CD4-positive, CD25-positive, alpha-beta regulatory T cell (primary cell): ENCODE measurements at places on chromosomes 1 and 21.

- no peak for DNase-seq
Observed at GRCh38 chr1:48540587-48540986, 68.6 kb upstream of the SPATA6 start.

GRCh38 chr21:34743831-34744230, 75.0 kb downstream of the CLIC6 start:
- DNase-seq = no peak

DNA sequence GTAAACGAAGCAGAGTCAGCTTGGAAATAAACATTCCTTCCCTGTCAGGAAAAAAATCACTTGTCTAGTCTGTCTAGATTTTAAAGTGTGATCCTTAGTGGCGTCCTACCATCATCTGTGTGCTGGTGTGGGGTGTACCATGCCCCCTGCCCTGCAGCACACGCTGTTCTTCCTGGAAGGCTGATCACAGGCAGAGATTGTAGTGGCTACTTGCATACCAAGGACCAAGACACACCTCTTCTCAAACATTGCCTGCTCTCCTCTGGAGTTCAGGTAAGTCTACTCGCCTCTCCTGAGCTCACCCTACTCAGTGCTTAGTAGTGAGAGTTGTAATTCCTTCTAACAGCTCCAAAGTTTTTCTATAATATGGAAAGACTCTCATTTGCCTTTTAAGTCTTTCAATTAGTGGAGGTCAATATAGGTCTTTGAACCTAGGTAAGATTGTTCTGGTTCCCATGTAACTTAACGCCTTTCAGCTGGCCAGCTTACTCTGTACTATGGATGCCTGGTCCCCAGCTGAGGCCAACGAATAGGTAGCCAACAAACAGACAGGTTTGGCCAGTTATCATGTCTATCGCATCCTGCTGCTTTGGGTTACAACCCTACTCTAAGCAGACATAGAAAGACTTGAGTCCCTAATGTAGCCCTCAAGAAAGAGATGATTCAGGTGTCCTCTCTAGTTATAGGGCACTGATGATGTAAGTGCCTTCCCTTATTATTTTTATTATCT, 55.4 kb downstream of the XCL1 start:
- no peak for DNase-seq

- no peak for DNase-seq
Observed at GRCh38 chr1:56517404-56518130, 61.8 kb downstream of the PLPP3 start.

GRCh38 chr1:42311138-42311537, 23.9 kb downstream of the FOXJ3 start:
- DNase-seq = no peak

- DNase-seq = peak; percentile 9
Observed at GRCh38 chr1:58576325-58576726, 726 bp downstream of the TACSTD2 start.

DNA sequence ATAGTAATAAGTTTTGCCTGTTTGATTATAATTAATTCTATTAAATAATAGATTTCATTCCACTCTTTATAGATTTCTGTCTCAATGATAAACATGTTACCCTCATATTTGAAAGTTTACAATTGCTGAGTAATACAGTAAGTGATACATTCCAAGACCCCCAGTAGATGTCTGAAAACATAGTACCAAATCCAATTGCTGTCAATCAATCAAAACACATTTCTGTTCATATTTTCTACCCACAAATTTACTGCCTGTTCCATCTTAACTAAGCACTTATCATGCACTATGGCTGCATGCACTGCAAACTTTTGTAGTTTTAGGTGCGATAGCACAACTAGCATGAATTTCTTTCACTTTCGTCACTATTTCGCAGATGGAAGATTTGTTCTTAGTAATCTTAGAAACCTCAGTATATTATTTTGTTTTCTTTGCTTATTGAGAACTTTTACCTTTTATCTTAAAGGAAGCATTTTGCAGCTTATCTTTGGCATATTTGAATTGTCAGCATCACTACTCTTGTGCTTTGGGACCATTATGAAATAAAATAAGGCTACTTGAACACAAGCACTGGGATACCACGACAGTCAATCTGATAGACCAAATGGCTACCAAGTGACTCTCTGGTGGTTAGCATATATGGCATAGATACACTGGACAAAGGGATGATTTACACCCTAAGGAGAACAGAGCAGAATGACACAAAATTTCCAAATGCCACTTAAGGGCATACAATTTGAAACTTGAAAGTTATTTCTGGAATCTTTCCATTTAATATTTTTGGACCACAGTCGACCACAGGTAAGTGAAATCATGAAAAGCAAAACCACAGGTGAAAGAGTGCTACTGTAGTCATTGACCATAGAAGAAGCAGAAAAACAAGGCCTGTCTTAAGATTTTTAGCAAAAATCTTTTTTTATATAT, 67.6 kb downstream of the RGS13 start:
- DNase-seq = no peak

DNA sequence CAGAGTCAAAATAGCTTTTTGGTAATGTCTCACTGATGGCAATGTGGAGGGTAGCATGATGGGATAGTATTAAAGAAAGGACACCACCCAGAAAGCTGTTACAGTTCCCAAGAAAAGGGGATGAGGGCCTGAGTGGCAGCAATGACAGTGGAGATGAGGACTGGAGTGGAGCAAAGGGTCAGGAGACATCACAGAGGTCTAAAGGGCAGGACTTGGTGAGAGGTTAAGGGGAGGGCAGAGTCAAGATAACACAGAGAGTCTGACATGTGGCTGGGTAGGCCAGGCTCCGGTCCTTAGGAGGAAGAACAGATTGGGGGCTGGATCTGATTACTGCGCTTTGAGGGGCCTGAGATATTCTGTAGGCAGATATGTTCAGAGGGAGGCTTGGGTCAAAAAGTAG, 19.3 kb downstream of the ELF3 start:
- no peak for DNase-seq

DNA sequence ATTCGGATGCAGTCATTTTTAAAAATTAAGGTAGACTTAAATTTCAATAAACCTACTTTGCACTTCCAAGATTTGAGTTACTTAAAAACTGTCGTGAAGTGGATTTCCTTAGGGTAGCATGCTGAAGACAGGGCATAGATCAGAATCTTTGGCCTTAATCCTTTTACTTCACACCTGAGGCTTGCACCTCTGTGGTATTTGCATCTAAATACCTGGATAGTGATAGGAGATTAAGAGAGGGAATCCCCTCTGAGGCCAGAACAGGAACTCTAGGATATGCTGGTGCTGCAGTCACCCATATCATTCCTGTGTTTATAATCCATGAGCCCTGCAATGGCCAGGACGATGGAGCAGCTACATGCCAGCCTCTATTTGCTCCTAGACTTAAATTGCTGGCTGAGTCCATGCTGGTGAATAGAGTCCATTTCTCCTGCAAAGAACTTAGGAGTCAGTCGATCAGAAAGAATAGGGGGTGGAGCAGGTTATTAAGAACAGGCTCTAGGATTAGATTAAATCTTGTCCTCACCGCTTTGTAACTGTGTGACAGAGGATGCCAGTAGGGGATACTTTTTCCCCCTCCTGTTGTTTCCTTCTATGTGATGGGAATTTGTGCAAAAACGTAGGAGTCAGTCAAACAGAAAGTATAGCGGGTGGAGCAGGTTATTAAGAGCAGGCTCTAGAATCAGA, 333.6 kb downstream of the DUSP10 start:
- DNase-seq = no peak

GRCh38 chr1:214476229-214476985, 75.0 kb downstream of the PTPN14 start:
- DNase-seq = no peak

DNA sequence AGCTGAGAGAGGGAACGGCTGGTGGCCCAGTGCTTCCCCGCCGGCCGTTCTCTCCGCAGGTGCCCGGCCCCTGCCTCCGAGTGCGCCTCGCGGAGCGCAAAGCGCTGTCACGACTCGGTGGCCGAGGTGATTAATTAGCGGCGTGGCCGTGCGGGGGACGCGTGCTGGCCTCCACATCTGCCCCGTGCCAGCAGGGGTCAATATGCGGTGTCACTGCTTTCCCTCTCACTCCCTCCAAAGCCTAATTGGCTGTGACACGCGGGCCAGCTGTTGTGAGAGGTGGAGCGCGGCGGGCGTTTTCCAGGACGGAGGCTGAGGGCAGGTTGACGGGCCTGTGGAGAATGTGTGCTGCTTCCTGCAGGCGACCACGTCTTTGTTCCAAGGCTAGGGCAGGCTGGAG, 239.0 kb downstream of the LMX1A start:
- no peak for DNase-seq

GRCh38 chr21:41763398-41763931, 3.4 kb downstream of the RIPK4 start:
- DNase-seq = no peak

- no peak for DNase-seq
Observed at GRCh38 chr1:81880781-81881180, 80.0 kb downstream of the ADGRL2 start.

DNA sequence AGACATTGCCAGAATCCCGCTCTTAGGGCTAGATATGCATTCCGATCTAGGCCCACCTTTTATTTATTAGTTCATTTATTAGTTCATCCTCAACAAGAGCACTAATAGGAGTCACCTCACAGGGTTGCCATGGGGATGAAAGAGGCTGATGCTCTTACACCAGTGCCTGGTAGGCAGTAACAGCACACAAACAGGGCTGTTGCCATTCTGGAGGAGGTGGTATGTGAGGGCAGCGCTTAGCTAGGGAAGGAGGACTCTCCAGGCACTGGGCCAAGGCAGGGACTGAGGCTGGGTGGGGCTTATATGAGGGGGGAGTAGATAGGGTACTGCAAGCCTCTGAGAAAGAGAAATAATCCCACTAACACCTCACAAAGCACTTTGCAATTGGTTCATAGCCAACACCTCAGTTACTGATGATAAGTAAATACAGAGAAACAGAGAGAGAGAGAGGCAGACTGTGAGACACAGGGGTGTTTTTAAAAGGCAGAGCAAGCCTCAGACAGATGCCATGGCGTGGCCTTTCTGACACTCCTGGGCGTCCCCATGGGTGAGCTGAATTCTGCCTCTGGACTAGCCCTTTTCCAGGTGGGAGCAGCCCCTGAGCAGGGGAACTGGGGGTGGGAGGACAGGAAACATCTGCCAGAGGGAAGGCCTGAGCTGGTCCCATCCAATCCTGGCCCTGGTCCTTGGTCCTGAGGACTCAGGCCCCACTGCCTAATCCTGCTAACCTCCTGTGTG, 5.9 kb downstream of the FCGR2A start:
- DNase-seq = no peak

- no peak for DNase-seq
Observed at GRCh38 chr1:46622344-46622743, 5.7 kb upstream of the MOB3C start.

DNA sequence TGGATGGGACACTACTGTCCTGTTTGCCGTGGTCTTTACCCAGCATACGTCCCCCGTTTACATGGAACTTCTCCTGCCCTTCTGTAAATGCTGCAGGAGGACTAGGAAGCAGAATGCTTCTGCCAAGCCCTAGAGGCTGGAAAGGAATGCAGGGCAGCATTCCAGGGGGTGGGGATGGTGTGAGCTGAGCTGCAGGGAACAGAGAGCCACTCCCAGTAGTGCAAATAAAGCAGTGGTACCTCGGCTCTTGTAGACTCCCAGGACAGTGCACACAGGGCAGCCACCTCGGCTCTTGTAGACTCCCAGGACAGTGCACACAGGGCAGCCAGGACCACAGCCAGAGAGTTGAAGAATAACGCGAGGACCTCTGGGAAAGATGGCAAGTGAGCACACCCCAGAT, 35.4 kb downstream of the PTPRU start:
- no peak for DNase-seq

GRCh38 chr1:41638086-41639024, 153.9 kb upstream of the EDN2 start:
- peak; percentile 70 for DNase-seq

DNA sequence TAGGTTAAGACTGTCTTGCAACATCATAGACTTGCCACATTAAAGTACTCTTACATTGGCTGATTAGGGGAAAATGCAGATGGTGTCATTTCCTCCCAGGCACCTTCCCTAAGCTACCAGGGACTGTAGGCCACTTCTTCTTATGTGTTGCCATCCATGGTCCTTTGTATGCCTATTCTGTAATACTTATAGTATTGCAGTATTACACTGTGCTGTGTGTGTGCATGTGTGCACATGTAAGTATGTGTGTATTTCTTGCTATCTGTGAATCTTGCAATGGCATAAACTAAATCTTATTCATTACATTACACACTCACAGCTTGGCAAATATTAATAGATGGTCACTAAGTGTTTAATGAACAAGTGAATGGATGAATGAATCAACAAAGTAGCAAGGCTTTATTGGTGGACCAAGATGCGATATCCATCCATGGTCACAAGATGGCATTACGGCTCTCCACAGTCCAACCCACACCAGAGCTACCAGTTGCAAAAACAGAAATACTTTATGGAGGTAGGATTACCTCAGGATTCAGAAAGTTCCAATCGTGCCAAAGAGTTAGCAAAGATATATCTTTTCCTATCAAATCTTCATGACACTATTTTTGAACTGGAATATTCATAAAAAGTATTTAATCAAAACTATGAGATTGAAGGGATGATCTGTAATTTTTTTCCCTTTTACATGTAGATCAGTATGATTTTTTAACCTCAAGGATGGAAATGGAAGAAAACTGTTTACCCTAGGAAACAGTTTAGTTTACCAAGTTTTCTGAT, 160.2 kb downstream of the DENND1B start:
- DNase-seq = peak; percentile 19

GRCh38 chr1:66313429-66313828, 220.5 kb upstream of the SGIP1 start:
- DNase-seq = no peak

DNA sequence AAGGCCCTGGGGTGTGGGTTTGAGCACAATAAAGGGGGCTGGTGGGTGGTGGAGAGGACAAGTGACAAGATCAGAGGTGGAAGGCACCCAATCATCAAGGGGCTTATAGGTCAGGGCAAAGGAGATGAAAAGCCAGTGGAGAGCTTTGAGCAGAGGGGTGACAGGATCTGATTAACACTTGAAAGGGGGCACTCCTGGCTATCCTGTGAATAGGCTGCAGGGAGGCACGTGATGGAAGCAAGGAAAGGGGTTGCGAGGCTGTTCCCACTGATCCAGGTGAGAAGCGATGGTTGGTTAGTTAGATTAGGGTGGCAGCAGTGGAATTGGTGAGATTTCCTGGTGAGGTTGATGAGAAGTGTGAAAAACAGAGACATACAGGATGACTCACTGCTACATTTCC, 80.6 kb downstream of the WLS start:
- no peak for DNase-seq

GRCh38 chr1:246632281-246633168, 66.3 kb downstream of the CNST start:
- DNase-seq = no peak

GRCh38 chr1:231836227-231836893, 209.8 kb downstream of the DISC1 start:
- no peak for DNase-seq

GRCh38 chr1:166040202-166040997, 126.4 kb downstream of the FAM78B start:
- no peak for DNase-seq

GRCh38 chr1:44786138-44786840, 1.7 kb downstream of the BEST4 start:
- peak; percentile 66 for DNase-seq

- peak; percentile 47 for DNase-seq
Observed at GRCh38 chr1:151989211-151989862, 4.3 kb downstream of the S100A10 start.

- no peak for DNase-seq
Observed at GRCh38 chr1:5632814-5633213, 359.4 kb downstream of the NPHP4 start.

GRCh38 chr1:33724348-33724747, 139.5 kb upstream of the HMGB4 start:
- DNase-seq = no peak
